GM18507 (cell line): ENCODE measurements at places on chromosomes 5 and 9.

- DNase-seq, result no peak
Measured at GRCh38 chr9:134374301-134375010, 48.2 kb downstream of the RXRA start.

GRCh38 chr5:65739162-65739561 is 17.2 kb downstream of the NLN start:
- DNase-seq, result no peak

GRCh38 chr5:170475294-170476000 is 28.4 kb upstream of the KCNIP1 start:
- DNase-seq, result no peak

DNA sequence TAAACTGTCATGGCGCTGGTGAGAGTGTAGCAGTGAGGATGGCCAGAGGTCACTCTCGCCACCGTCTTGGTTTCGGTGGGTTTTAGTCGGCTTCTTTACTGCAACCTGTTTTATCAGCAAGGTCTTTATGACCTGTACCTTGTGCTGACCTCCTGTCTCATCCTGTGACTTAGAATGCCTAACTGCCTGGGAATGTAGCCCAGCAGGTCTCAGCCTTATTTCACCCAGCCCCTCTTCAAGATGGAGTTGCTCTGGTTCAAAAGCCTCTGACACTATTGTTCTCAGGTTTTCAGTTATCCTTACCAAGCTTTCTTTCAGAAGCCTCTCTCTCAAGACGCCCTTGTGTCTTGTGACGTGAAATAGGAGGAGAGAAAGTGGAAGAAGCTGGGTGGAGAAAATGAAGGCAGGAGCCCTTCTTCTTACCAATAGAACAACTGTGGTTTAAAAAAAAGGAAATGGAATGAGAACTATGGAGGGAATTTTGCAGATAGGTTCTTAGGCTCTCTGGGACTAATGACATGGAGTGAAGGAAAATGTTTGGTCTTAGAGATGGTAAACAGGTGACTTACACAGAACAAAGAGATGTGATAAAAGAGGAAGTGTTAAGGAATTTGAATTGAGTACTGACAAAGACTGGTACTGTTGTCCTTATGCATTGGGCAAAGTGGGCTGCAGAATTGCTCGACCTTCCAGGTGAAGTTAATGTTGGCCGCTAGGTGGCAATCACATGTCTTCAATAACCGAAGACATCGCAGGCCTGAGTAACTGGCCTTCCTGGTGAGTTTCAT is 133.3 kb upstream of the RAI14 start:
- DNase-seq, result peak; percentile 26

GRCh38 chr9:6305954-6306563 is 22.1 kb upstream of the TPD52L3 start:
- DNase-seq, result peak; percentile 12

- DNase-seq, result no peak
Measured at GRCh38 chr5:14842117-14842516, 29.5 kb downstream of the ANKH start.

GRCh38 chr5:180810959-180811622 is 8.5 kb upstream of the MGAT1 start:
- no peak for DNase-seq

DNA sequence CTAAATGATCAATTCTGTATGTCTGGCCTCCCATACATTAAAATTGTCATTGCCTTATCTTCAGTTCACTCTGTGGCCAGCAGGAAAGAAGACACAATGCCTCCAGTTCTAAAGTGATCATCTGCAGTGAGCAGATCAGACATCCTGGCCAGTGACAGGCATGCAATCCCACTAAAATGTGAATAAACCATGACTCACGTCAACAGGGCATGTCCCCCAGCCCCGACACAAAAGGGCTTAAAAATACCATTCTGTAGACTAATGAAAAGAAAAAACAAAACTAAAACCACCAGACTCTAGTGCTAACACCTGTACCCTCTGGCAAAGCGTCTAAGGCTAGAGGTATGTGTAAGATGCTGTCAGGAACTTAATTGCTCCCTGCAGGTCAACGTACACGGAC is 38.5 kb downstream of the DDX31 start:
- DNase-seq, result no peak

GRCh38 chr5:59833448-59833847 is 60.1 kb downstream of the PDE4D start:
- DNase-seq, result no peak

DNA sequence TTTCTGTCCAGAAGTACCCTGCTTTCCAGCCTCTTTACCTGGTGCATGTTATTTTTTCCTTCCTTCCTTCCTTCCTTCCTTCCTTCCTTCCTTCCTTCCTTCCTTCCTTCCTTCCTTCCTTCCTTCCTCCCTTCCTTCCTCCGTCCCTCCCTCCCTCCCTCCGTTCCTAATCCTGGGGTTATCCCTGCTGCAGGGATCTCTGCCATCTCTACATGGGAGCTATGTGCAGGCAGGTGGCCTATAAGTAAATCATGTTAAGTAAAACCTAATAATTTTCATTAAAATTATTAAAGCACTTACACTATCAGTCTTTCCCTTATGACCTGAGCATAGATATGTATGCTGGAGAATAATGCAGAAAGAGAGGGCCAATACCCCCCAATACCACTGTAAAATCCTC is 351.9 kb downstream of the ZSWIM6 start:
- no peak for DNase-seq

DNA sequence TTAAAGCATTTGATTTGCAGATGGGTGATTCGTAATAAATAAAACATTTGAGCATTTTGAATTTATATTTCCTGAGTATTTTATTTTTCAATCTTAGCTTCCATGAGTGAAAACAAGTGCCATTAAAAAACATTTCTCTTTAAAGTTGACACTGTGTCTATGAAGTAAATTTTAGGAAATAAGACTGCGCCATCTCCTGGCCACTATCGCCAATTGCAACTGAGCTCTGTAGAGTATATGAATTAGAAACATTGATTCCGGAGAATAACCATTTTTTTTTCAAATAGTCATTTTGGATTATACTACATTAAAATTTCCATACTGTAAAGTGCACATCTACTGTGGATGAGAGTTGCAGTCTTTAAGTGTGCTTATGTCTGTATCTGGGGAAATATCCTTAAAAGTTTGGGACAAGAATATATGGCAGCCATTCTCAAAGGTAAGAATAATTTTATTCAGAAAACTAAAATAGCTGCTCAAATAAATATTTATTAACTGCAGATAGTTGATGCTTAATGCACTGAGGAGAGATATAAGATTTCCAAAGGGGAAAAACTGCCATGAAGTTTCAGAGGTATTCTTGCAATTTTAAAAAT is 5.9 kb downstream of the DMRTA1 start:
- DNase-seq, result no peak

DNA sequence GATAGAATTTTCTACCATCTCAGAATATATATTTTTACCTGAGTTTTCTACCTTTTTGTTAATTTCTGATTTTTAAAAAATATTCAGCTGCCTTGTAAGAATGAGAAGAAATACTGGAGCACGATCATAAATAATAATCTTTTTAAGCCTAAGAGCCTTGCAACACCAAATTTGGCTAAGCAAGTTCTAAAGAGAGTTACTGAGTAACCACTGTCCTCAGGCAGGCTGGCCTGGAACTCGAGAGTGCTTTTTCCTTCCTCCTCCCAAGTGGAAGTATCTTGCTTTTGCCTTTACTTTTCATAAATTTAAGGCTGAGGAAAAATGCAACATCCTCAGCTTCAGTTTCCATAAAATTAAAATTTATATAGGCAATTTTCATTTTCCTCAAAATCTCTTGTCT is 21.0 kb downstream of the GLRX start:
- no peak for DNase-seq

DNA sequence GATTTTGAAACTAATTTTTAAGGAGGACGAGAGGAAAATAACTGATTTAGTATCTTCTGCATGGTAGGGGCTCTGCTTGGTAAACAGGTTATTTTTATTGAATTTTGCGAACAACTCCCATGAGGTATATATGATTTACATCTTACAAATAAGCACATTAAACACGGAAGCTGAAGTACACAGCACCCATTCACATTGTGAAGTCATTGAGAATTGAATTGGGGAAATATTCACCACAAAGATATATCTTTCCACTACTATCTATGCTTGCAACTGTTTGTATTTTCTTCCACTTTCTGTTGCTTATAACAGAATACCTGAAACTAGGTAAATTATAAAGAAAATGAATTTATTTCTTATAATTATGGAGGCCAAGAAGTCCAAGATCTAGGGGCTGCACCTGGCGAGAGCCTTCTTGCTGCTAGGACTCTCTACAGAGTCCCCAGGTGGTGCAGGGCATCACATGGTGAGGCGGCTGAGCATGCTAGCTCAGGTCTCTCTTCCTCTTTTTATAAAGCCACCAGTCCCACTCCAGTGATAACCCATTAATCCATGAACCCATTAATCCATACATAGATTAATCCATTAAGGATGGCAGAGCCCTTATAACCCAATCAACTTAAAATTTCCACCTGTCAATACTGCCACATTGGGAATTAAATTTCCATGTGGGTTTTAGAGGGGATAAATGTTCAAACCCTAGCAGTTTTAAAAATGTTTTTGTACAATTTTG is 79.0 kb upstream of the ZNF608 start:
- no peak for DNase-seq

DNA sequence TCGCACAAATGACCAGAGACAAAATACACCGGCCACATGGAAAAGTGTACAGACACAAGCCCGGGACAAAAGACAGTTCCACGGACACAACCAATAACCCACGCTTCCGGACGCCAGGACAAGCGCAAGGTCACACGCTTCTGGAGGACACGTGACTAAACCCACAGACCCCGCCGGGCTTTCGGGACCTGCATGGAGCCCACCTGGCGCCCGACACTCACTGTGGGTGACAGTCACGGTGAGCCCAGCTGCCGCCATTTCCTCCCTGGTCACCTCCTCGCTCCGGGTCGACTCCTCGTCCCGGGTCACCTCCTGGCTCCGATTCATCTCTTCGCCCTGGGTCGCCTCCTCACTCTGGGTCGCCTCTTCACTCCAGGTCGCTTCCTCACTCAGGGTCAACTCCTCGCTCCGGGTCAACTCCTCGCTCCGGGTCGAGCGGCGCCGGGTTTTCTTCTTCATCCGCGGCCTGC is 470 bp downstream of the BAG1 start:
- no peak for DNase-seq

DNA sequence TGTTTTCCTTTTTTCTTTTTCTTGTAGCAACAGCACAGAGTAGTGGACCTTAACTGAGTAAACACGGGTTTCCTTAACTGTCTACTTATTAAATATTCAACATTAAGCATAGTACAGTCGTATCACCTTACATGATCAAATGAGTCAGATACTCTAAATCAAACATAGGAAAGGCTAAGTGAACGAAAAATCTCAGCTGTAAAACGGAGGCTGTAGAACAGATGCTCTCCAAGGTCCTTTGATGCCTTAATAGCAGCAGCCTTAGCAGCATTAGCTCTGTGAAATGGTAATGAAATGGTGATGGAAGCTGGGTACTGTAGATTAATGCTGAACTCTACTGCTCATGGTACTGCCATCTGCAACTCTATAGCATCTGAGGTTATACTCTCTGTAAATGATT is 1433.3 kb upstream of the C9orf72 start:
- no peak for DNase-seq

DNA sequence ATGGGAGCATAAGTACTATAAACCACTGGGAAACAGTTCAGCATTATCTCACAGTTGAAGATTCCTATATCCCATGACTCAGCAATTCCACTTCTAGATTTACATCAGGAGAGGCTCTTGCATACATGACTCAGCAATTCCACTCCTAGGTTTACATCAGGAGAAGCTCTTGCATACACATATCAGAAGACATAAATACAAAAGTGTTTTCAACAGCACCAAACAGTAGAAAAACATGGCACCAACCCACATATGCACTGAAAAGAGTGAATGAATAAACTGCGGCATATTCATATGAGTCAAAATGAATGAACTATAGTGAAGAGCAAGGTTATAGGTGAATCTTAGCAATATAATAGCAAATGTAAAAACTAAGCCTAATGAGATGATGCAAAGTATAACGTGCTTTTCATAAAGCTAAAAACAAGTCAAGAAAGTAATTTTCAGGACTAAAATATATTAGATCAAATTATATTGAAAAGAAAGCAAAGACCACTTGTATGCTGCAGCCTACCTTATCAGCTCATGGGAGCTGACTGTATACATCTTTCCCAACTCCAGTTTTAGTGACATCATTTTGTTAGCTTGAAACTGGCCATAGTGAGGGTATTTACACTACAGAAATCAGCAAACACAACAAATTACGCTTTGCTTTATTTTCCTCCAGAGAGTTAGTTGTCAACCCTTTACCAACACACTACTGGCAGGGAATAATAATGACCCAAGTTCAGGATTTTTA is 95.8 kb downstream of the ANKRD18B start:
- DNase-seq, result no peak

DNA sequence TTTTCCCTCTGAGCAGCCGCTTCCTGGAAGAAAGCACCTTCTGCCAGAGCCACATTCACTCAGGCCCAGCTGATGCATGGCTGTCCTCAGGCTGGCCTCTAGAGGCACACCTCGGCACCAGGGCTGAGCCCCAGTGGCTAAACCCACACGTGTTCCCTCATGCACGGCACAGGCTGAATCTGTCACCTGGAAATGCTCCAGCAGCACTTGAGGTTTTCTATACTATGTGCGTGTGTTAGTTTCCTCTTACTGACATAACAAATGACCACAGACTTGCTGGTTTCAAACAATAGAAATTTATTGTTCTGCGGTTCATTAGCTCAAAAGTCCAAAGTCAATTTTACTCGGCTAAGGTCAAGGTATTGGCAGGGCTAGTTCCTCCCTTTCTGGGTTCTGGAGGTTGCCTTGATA is 141.4 kb downstream of the LRRC70 start:
- peak; percentile 26 for DNase-seq

- no peak for DNase-seq
Measured at GRCh38 chr9:18384066-18384465, 89.9 kb upstream of the ADAMTSL1 start.

- no peak for DNase-seq
Measured at GRCh38 chr9:78030553-78031443, 813 bp downstream of the GNAQ start.

DNA sequence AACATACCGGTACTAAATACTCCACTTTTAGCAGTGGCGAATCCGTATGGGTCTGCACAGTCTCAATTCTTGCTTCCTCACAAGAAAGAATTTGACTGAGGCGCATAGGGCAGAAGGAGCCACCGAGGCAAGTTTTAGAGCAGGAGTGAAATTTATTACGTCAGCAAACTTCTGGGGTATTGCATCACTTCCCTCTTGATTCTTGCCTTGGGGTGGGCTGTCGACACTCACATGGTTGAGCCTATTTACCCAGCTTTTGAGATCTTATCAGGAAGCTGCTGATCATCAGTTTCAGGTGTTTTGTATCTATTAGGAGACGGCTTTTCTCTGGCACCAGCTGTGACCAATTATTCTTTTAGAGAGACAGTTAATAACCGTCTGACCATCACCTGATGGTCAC is 111.5 kb upstream of the CCNH start:
- no peak for DNase-seq

- DNase-seq, result no peak
Measured at GRCh38 chr5:54975701-54976100, 9.7 kb downstream of the ESM1 start.

DNA sequence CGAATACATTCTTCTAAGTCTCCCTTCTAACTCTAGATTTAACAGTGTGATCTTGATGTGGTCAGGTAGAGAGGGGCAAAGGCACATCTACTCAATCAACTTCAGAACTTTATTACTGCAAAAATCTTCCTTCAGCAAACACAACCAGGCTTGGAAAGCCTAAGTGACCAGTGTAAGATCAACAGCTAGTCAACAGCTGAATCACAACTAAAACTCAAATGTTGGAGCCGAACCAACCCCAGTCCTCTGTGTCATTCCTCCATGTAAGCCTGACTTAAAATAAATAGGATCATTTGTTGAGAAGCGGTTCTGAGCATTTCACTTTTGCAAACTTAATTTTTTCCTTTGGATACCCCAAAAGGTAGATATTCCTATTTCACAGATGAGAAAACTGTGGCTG is 352.7 kb downstream of the EBF1 start:
- no peak for DNase-seq
